ENCODE measurements at places on chromosomes 1 and 21. TPM values are rescaled to one million over a fixed set of nuclear protein-coding genes. Genes with fewer than 3 reads are reported as not detected.

AXDND1 gene
- total RNA-seq, result not detected

DNA sequence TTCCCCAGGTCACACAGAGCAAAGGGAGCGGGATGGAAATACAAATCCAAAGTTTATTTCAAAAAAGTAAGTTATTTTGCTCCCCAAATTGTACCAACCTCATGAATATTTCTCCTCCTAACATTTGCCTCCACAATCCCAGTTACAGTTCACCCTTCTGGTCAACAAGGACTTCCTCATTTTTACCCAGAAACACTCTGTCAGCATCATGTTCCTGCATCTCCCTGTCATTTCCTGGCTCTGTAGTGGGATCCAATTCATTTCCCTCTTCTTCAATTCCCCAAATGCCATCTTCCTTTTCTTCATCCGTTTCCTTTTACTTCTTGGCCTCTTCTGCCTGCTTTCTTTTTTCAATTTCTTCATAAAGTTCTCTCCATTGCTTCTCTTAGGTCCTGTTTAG lies 32.0 kb upstream of the EPS15 start:
- no peak for DNase-seq

PTGER3 gene
- 0.03 TPM for total RNA-seq

- DNase-seq, result no peak
Measured at GRCh38 chr1:20143734-20144565, 4.8 kb downstream of the PLA2G2F start.

- no peak for DNase-seq
Measured at GRCh38 chr1:230456478-230456877, 30.3 kb upstream of the PGBD5 start.

XCL1 gene
- not detected for total RNA-seq

- DNase-seq, result no peak
Measured at GRCh38 chr1:102120910-102121309, 124.2 kb upstream of the OLFM3 start.

- no peak for DNase-seq
Measured at GRCh38 chr1:217554849-217555248, 76.0 kb downstream of the GPATCH2 start.

GRCh38 chr21:35578831-35579471 lies 481.4 kb downstream of the SETD4 start:
- DNase-seq, result no peak

DNA sequence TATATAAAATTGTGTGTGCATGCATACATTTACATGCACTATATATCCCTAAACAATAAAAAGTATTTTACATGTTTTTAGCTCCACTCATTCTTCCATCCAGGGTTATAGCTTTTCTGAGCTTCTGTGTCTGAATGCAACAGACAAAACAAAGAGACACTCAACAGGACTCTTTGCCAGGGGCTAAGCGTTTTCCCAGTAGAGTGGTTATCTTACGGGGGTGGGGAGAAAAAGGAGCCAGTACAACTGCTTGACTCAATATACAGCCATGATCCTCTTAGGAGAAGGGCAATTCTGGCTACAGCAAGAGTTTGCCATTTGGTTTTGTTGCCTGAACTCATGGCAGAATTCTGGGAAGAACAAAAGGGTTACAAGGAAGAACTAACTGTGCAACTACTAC lies 14.6 kb upstream of the PPP2R5A start:
- DNase-seq, result no peak

DNA sequence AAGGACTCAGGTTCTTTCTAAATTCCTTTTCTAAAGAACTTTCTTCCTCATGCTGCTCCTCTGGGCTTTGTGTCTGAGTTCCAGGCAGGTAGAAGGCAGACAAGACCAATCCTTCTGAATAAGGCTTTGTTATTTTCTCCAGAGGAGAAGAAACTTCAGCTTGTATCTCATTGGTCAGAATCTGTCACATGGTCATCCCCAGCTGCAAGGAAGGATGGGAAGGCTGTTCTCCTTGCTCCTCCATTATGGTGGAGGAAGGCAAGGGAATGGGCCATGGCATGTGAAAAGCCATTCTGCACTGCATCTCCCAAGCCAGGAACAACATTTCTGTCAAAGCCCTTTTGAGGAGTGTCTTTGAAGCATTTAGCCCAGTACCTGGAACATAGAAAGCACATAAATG lies 50.6 kb upstream of the NTPCR start:
- no peak for DNase-seq

DNA sequence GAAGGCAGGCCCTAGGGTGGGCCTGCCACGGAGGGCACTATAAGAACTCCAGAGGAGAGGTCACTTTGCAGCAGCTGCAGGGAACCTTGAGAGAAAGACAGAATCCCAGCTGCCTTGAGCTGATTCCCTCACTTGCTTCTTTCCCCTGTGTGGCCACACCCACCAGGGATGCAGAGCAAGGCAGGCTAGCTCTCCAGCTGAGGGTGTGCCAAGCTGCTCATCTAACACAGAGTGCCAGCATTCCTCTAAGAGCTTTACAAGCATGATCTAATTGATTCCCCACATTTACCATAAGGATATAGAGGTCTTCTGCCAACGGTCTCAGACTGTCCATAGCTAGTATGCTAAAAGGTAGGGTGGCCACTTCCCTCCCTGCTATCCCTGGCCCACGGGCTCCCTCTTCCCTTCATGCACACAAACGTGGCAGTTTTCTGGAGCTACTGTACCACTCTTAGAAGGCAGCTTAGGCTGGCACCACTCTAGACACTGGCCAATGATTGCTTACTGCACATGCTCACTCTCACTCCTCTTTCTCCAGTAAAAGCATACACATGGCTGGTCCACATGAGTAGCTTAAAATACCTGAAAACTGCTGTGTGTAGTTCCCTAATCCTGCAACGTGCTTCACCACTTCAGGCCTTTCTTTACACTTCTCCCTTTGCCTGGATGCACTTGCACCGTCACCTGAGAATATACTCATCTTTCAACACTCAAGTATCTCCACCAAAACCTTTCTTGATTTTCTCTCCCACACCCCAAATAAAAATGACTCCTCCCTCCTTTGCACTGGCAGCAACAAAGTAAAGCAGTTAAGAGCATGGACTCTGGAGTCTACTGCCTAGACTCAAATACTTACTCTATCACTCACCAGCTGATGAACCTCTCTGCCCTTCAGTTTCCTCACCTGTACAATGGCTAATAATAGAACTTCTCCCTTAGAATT lies 57.7 kb downstream of the DMAP1 start:
- no peak for DNase-seq

- DNase-seq, result no peak
Measured at GRCh38 chr1:160858097-160858496, 4.6 kb downstream of the CD244 start.

C4BPB gene
- total RNA-seq, result 0.29 TPM

DNA sequence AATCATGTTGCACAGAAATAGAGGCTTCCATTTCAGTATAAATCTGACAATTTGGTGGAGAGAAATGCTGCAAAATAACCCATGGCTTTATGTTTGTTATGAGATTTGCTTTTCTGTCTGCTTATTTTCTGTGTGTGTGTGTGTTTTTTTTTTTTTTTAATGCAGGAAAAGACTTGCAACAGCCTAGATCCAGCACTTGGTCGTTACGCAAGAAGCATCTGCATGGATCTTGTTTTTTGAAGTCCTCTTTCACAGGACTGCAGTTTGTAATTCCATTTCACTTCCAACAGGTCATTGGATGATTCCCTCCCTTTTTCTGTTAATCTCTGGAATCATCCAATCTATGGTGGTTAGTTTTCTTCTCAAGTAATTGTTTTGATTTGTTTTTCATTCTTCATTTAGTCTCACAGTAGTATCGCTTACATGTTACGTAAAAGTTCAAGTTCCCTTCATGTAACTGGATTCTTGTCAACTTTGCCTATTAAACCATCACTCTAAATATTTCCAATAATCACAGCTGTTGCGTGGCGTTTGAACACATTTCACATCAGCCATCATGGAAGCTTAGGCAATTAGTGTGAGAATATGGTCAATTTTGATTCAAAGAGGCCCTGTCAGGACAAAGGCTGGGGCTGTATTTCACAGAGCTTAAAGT lies 312.9 kb downstream of the NFIA start:
- DNase-seq, result no peak

DNA sequence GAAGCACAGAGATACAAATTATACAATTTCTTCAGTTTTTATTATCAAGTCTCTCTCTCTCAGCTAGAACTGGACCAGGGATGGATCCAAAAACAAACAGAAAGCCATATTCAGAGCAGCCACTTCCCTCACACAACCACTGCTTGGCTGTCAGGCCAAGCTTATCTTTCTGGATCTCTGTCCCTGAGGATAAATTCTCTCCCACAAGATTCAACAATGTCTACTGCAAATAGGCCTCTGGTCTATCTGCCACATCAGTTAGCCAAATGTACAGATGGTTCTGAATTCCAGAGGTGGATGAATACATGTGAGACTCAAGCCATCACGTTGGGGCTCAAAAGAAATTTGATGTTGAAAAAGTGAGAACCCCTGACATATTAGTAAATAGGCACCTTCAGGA lies 350.9 kb downstream of the LTN1 start:
- no peak for DNase-seq

CHD1L gene
- 45.5 TPM for total RNA-seq

- peak; percentile 48 for DNase-seq
Measured at GRCh38 chr1:21818656-21819055, 6.6 kb downstream of the LDLRAD2 start.

GRCh38 chr21:43762303-43763128 lies 13.6 kb downstream of the CSTB start:
- DNase-seq, result no peak

DNA sequence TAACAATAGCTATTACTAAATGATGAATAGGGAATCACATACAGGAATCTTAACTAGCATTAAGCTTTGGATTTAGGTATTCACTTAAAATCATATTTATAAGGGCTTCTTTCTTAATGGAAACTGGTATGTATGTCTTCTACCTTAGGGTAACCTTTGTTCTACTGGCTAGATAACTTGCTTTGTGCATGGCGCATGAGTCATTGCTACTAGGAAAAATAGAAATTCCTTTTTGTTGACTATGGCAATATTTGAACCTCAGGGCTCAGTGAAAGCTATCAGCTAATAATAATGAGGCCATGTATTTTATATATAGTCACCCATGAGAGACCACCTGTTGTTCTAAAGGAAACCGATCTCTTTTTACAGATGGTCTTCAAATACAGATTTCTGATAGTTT lies 72.5 kb downstream of the RPS6KC1 start:
- DNase-seq, result peak; percentile 51

NR0B2 gene
- total RNA-seq, result not detected

DNA sequence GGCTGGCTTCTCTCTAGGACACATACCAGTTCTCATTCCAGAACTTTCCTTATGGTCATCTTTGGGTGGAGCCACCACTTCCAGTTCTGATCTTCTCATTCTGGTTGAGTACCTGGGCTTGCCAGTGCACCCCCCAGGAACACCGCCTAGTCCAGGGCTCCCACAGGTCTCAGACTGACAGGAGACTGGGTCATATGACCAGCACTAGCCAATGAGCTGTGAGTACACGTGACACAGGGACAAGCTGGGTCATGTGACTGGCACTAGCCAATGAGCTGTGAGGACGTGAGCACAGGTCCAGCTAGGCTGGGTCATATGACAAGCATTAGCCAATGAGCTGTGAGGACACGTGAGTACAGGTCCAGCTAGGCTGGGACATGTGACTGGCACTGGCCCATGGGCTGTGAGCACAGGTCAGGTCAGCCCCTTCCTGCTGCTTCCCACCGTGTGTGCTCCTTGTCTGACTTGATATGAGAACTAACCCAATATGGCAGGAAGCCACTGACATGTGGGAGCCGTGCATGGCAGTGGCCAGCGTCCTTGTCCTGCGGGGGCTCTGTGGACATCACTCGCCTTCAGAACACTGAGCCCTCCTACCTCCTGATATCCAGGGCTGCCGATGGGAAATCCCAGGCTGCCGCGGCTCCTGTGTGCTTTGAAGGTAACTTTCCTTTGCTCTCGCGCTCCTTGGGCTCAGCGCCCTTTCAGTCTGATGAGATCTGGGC lies 22.7 kb downstream of the KRTAP10-1 start:
- DNase-seq, result peak; percentile 85

Data from Daoy (cell line).